CD4-positive, alpha-beta T cell (primary cell): ENCODE measurements at places on chromosomes 1 and 21.
A peak's percentile ranks its signal among the peaks of the same experiment; 100 is the strongest.

DNA sequence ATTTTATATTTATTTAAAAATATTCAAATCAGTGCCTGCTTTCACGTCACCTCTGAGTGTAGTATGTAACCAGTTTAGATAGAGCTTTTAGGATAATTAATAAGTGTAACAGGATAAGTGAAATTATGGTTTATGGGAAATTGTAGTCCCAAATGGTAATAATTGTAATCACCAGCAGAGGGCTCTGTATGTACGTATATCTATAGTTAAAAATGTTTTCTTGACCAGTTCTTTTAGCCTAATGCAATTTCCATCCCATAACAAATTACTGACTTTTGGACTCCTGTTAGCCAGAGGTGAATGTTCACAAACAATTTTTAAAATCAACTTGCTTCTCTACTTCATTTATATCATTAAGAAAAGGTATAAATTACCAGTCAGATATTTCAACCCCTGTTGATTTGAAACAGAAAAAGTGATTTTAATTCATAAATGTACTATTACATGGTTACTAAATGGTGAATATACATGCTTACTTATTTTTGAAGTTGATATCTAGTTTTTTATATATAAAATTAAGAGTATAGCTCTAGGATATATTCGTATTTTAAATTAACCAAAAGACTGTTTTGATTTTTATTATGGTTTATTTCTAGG is 25.3 kb downstream of the SLC30A7 start:
- no peak for DNase-seq

GRCh38 chr21:44983421-44984206 is 43.8 kb downstream of the SLX9 start:
- no peak for DNase-seq

DNA sequence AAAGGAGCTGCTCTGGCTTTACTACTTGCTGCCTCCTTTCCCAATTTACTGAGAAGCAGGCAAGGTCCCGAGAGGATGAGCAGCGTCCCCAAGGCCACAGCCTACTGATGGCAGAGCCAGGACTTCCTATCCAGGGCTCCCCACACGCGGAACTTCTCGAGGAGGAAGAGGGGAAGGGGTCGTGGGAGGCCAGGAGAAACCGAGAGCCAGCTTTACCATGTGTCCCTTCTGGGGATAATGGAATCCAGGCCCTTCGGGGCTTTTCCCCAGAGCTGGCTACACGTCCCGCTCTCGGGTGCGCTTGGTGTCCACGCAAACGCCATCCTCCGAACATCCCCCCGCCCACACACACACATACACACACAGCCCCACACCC is 4.3 kb upstream of the CCN1 start:
- DNase-seq, result no peak

- DNase-seq, result no peak
Measured at GRCh38 chr21:33640697-33641351, 717 bp downstream of the CRYZL1 start.

- no peak for DNase-seq
Measured at GRCh38 chr1:2783435-2784397, 17.8 kb downstream of the TTC34 start.

GRCh38 chr1:39701049-39701439 is 9.8 kb upstream of the HPCAL4 start:
- no peak for DNase-seq

DNA sequence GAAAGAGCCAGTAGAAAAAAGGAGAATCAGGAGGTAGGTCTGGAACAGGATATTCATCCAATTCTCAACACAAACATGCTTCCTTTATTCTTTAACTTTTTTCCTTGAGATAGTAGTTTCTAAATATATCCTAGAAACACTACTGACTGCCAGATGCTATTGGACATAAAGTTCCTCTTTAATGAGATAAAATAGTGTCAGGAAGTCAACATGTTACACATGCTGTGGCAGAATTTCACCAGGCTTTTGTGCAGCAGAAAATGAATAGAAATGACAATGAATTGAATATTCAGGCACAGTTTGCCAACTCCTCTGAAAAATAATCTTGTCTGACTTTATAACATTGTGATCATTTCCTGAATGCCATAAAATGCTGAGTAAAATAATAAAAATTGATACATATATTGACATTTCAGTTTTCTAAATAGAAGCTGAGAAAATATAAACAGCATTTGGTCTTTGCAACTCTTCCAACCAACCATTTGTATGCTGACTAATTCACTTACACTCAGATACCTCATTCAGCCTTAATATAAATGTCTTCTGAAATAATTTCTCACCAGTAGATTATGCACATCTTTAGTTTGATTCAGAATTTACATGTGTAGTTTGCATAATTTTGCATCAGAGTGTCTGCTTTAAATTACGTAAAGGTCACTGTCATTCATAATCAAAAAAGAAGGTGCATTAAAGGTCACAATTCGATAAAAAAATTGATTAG is 486.1 kb upstream of the ADGRL2 start:
- DNase-seq, result no peak

DNA sequence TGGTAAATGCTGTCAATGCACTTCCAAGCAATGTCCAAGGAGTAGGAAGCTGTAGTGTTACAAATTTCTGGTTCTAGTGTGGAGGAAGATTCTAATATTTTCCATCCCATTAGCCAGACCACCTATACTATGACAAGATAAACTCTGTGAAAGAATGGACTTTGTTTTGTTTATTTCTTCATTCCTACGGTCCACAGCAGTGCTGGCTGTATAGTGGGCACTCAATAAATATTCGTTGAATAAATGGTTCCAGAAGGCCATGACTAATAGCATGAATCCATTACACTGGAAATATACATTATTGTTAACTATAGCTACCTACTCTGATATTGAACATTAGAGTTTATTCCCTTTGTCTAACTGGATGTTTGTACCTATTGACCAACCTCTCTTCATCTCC is 8.3 kb upstream of the MYSM1 start:
- DNase-seq, result no peak

- no peak for DNase-seq
Measured at GRCh38 chr1:244552336-244552735, 91.3 kb downstream of the CATSPERE start.

- no peak for DNase-seq
Measured at GRCh38 chr1:34884536-34884935, 25.0 kb upstream of the SMIM12 start.

GRCh38 chr1:78721136-78721535 is 71.5 kb downstream of the IFI44 start:
- no peak for DNase-seq

DNA sequence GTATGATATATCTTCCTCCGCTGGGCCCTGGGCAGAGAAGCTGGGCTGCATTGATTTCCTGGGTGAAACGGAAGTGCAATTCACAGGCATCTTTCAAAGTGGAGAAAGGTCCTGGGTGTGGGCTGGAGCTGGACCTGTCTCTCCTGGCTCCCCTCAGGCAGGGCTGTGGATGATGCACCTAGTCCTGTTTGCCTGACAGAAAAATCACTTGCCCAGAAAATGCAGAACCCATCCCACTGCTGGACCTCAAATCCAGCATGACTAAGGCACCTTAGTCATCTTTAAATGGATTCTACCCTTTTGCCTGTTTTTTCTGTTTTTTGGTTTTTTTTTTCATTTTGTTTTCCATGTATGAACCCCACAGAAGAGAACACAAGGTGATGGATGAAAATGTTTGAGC is 49.7 kb downstream of the MYSM1 start:
- DNase-seq, result no peak

- no peak for DNase-seq
Measured at GRCh38 chr1:221801251-221801661, 59.4 kb upstream of the DUSP10 start.

DNA sequence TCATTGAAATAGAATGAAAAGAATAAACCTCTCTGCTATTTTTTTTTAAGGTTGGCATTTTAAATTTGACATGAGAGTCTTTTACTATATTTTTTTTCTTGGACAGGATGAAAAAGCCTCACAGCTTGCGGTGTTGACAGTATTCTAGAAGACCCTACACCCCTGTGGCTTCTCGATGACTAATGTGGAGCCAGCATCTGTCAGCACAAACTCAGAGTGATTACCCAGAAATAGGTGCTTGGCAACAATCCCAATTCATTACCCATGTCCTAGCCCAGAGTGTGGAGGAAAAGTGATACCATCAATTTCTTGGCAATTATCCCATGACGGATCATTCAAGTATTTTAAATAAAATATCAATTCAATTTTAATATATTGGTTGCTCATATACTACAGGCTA is 186.8 kb upstream of the MAP1LC3C start:
- DNase-seq, result no peak

DNA sequence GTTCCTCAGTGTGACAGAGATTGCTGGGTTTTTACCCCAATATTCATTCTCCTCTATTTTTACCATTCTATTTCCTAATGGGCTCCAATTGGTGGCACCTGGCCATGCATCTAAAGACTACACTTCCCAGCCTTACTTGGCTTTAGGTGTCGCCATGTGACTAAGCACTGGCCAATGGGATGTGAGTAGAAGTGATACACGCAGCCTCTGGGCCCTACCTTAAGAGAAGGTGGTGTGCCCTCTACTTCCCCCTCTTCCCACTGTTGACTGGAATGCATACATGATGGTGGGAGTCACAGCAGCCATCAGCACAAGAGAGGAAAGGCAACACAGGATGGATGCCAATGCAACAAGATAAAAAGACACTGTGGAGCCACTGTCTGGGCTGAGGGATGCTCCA is 11.4 kb upstream of the OLIG2 start:
- no peak for DNase-seq

DNA sequence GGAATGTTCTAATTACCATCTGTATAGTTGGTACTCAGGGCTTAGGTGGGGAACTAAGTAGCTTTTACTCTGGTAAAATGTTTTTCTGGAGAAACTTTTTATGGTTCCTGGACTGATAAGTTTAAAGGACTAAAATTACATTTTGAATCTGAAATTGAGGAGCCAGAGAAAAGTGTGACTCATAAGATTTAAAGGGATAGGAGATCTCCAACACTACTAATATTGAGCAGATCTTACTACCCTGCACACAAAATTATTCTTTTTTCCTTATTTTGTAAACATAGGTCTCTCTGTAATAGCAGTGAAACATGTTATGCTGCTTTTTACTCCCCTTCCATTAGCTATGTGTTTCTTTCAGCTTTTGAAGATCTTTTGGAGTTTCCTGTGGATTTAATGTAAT is 32.5 kb downstream of the MTF2 start:
- DNase-seq, result no peak

DNA sequence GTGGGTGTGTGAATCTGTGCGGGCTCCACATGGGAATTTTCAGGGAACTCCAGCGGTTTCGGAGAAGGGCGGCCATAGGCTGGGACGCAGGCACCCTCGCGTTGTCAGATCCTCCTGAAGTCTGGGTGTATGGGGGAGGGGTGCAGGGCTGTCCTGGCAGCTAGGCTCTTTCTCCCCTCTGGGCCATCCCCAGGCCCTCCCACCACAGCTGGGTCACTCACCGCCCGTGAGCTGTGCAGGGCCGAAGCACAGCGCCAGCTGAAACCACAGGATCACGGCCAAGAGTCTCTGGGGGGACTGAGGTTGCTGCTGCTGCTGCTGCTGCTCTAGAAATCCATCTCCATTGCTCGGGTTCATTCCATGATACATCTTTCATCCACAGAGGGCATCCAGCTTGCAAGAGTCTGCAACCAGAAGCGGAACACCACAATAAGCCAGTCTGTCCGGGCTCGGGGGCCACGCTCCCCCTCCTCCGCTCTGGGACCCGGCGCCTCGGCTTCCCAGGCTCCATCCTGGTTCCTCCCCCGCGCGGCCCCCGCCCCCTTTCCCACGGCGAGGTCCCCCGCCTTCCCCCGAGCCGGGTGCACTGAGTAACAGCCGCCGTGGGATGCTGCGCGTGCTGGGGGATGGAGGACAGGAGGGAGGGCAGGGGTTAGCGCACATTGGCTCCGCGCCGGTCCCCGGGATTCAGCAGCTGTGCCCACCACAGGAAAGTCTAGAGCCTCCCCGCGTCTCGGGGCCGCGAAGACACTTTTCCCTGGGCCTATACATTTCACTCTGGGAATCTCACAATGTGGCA is 720 bp downstream of the SUSD4 start:
- DNase-seq, result peak; percentile 13

DNA sequence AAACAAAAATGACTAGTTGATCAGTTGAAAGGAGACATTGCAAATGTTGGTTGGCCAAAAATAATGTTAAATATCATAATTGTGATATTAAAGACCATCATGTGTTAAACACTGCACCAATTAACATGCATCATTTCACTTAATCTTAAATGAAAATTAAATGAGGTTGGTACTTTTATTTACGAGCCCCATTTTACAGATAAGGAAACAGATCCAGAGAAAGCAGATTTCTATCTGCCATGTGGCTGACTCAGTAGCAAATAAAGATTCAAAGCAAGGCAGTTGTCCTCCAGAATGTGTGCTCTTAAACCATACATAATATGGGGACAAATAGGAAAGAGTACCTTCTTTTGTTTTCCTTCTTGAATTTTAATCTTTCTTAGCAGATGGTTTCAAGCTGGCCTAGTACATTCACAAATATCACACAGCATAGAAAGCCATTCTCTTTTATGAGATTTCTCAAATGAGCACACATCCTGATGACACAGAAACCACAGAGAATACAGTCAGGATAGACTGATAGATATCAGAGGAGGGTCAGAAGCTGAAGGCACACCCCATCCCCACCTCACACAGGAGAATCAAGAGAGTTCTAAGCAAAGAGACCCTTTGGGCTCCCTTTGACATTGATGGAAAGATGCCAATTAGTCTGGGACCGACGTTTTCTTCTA is 647.9 kb upstream of the CAMK1G start:
- DNase-seq, result no peak

GRCh38 chr1:232296461-232296860 is 333.5 kb downstream of the SIPA1L2 start:
- no peak for DNase-seq

- DNase-seq, result no peak
Measured at GRCh38 chr1:26373789-26374188, 1.2 kb upstream of the ZNF683 start.

- no peak for DNase-seq
Measured at GRCh38 chr1:240602189-240602588, 9.8 kb downstream of the GREM2 start.

- no peak for DNase-seq
Measured at GRCh38 chr1:208737922-208738321, 493.7 kb upstream of the PLXNA2 start.

DNA sequence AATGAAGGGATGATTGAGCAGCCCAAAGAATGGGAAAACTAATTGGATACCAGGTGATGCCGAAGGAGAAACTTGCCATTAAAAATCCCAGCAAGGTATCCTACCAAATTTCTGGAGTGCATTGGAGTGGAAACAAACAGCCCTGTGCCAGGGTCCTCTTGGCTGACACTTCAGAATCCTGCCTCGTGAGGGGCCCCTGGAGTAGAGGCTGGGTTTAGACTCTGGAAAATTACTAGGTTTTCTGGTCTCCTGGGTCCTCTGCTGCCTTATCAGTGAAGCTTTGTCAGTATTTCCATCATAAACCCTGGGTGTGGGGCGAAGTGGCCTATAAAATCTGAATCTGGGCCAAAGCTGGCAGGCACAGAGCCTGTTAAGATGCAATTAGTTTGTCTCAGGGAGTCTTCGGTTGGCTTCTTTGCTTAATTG is 289.2 kb upstream of the USP24 start:
- DNase-seq, result no peak

GRCh38 chr1:51933344-51933743 is 54.8 kb upstream of the NRDC start:
- no peak for DNase-seq

GRCh38 chr1:38559446-38560165 is 300.0 kb downstream of the RRAGC start:
- DNase-seq, result peak; percentile 91
